HEK293T (cell line): ENCODE measurements at places on chromosomes 7 and 10.

DNA sequence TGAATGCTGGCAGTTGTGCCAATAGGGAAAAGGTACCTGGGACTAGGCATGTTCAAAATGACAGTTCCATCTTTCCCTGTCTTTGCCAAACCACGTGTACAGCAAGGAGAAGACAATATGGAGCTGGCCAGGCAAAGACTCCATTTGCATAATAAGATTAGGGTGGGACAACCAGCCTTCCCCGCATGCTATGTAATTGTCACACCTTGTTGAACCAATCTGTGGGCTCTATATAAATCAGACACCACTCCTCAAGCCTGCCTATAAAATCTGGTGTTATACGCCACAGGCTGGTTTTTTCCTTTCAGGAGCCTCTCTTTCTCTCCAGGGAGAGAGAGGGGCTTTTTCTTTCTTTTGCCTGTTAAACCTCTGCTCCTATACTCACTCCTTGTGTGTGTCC lies 11.0 kb upstream of the NUB1 start:
- no peak for DNase-seq

DNA sequence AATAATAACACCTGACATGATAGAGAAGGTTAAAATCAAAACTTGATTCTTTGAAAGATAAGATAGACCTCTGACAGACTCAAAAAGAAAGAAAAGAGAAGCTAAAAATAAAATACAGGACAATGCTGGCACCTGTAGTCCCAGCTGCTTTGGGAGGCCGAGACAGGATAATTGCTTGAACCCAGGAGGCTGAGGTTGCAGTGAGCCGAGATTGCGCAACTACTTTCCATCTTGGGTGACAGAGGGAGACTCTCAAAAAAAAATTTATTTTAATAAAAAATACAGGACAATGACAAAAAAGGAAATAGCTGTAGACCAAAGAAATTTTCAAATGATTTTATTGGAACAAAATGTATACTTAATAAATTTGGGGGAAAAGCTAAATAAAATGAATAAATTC lies 263.2 kb downstream of the SDK1 start:
- no peak for DNase-seq

DNA sequence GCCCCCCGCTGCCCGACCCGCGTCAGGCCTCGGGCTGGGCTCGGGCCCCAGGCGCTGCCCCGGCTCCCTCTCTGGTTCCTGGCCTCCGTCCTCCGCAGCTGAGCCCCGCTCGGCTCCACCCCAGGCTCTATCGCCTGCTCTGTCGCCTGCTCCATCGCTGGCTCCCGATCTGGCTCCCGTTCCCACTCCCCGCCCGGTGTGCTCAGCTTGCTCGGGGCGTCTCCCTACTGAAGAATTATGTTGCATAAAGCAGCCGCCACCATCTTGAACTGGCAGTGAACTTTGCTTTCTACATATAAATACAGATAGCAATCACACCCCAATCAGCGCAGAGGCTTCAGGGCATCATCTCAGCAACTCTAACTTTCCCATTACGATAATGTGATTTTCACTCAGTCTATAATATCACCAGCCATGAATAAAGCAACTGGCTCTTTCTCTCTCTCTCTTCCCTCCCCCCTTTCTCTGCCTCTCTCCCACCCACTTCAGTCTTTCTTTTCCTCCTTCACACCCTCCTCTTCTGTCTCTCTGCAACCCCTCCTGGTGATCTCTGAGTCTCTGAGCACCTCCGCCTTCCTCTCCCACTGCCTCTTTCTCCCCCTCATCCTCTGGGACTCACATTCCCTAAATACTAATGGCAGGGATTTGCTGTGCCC lies 43.3 kb upstream of the BTRC start:
- no peak for DNase-seq

- no peak for DNase-seq
Measured at GRCh38 chr10:110134917-110135316, 72.5 kb upstream of the MXI1 start.
